ENCODE measurements at places on chromosomes 6 and 20. TPM values are rescaled to one million over a fixed set of nuclear protein-coding genes. Genes with fewer than 3 reads are reported as not detected.

The SAMD10 gene
- total RNA-seq: 1.1 TPM

The TRIM15 gene
- total RNA-seq: not detected

DNA sequence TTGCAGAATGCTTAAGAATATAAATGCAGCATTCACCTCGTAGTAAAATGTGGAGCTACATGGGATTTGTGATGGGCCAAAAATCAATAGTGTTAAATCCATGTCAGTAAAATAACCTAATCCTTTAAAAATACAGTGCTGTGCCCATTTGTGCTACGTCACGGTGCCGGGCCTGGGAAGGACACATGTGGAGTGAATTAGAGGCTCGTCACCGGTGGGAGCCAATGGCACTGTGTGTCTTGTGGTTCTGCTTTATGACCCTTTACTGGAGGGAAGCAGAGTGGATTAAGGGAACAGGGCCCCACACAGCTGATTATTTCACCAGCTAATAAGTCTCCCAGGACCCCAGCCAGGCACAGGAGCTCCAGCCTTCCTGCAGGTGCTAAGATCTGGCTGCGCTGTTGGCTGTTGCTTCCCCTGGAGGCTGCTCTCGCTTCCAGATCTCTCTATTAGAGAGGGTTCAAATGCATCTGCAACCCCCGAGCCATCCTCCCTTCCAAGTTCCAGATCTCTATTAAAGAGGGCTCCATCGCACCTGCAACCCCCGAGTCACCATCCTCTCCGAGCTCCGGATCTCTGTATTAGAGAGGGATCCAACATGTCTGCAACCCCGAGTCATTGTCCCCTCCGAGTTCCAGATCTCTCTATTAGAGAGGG is 405.8 kb downstream of the CDH4 start:
- DNase-seq: no peak

GRCh38 chr6:7052443-7053011 is 55.2 kb upstream of the RREB1 start:
- peak; percentile 88 for DNase-seq

DNA sequence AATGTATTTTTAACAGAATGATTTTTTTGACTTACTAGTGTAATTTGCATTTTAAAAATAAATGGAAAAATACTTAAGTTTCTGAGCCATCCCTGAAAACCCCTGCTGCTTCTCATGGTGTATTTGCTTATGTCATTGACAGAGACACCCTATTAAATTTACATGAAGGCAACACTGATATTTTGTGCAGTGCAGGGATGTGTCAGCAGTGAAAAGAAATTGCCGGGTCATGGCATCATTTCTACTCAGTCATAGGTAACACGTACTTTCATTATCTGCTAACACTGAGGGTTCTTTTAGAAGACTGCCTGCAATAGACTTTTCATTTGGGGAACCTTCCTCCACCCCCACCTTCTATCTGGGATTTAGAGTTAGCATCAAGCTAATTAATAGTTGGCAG is 136.7 kb upstream of the RNF217 start:
- DNase-seq: no peak

- DNase-seq: peak; percentile 36
Measured at GRCh38 chr6:40479706-40480105, 107.5 kb downstream of the LRFN2 start.

DNA sequence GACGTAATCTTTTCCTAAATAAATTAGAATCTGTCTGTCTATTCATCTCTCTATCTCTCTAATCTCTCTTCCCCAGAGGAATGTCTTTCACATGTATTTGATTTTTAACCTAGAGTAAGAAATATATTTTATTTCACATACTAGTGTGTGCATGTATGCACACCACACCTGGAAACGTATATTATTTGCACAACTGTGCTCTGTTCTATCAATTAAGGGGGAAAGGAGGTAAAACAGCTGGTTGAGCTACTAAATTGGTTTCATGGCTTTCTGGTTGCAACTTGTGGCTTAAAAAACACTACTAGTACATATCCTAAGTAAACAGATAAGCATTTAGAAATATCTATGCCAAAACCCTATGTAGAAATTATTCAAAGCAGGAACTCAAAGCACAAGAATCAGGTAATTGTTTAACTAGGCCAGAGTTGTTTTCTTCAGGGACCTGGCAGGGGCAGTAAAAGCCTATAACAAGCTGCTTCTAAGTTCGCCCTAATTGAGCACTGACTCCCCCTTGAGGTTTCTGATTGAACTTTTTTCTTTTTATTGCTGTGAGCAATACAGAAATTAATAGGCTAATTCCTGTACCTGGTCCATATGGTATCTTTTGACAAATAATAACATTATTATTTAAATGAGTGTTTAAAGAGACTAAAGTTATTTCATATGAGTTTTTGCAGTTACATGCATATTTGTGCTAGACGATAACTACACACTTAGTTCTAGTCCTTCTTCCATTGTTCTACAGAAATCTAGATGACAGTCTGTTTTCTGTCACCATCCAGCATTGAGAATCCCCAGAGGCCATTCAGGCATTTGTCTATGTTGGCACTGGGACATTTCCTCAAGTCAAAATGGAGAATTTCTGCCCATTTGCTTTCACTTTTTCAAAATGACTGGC is 88.6 kb downstream of the MCHR2 start:
- DNase-seq: no peak

DNA sequence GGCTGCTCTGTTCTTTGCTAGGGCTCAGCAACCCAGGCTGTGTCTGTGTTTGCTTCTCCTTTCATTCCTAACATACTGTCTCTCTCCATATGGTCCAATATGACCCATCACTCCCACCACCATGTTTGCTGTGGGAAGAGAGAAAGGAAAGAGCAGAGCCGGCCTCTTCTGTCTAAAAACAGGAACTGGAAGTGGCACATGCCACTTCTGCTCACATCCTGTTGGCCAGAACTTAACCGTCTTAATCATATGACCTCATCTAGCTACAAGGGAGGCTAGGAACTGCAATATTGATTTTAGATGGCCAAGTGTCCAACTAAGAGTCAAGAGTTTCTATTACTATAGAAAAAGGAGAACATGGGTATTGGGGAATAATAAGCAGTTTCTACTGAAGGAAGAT is 212.5 kb upstream of the CHD6 start:
- DNase-seq: no peak

Data from posterior vena cava (tissue), 2 donors.